T1000 (cell line): ENCODE measurements at places on chromosomes 7 and 10.

GRCh38 chr7:96330193-96330592 lies 8.3 kb upstream of the SLC25A13 start:
- no peak for DNase-seq

DNA sequence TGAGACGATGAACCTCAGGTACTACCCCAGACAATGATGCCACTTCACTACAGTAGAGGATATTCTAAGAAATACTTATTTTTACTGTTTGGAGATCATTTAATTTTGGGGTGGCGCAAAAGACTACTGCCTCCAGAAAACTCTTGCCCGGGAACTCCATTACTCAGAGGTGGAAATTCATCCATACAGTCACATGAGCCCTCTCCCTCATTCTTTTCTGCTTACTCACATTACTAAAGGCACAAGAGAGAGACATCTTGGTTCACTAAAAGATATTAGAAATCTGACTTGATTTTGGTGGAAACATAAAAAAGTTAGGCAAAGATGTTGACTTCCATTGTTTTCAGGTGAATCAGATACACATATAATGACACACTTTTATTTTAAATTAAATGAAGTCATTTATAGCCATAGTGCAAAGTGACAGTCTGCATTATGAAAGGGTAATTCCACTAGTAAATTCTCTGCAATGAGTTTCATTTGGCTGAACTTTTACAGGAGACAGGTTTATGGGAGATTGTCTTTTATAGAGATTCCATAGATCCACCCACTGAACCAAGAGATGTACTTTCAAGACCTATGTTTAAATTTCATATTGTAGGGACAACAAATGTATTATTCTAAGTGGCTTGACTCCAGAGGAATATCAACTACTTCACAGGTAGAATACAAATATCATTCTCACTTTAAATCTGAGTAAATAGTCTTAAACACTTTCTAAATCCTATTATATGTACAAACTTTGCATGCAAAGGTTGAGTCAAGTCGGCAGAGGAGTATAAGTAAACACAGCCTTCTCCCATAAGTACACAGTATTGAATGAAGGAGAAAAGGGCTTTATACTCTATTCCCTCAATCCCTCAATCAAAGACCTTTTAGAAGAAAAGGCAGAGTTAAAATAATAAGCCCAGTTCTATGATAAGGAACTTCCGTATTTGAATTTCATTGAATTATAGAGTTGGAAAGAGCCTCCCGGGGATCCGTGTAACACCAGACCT lies 18.8 kb downstream of the NEBL start:
- DNase-seq = peak; percentile 88

GRCh38 chr10:22779331-22780019 lies 65.1 kb upstream of the PIP4K2A start:
- no peak for DNase-seq

- no peak for DNase-seq
Measured at GRCh38 chr7:102992938-102993717, 80.3 kb downstream of the LRRC17 start.

DNA sequence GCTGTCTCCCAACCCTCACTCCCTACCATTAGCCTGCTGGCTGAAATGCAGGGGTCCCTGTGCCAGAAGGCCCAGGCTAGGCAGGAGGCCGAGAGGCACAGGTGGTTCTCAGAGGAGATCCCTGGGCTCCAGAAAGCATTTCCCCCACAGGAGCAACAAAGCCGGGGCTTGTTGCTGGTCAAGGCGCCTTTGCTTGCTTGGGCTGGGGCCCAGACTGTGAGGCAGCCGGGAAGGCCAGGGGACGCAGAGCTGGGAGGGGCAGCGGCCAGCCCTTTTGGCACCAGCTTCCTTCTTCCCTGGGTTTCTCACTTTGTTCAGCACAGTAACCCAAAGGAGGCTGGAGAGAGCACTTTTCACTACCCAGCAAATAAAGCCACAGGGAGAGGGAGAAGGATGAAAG lies 48.6 kb downstream of the FBXW4 start:
- DNase-seq = no peak

- peak; percentile 66 for DNase-seq
Measured at GRCh38 chr7:95859429-95859828, 87.1 kb downstream of the DYNC1I1 start.

DNA sequence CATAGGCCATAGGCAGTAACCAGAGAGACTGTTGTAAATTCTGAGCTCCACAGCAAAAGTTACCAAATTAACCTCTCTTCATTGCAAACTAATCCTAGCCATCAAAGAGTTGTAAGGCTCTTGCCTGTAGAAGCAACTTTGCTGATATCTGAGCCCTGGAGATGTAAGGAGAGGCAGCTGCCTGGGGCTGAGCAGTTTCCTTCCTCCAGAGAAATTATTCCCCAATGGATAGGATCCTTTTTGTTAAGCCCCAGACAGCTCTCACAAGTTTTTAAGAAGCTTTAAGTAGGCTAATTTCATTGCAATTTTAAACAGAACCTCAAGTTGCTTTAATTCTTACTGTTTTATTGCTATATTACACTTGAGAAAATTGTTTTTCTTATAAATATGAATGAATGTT lies 211.1 kb downstream of the GALNT17 start:
- no peak for DNase-seq

GRCh38 chr10:85857791-85858190 lies 508.8 kb downstream of the GRID1 start:
- DNase-seq = no peak

DNA sequence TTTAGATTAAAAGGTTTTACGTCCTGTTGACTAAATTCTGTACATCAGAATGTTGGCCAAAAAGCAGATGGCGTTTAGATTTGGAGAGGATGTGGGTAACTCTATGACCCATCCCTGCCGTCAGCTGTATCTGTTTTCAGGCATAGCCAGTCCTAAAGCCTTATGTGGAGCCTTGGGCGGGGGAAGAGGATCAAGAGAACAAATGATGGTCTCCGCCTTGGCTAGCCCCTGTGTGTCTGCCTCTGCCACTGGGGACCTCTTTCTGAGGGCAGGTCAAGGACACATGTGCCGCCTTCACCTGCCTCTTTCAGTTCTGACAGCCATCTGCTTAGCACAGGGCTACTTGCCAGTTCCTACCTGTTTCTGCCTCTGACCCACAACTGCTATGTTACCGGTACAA lies 24.1 kb downstream of the PDSS1 start:
- no peak for DNase-seq

- DNase-seq = no peak
Measured at GRCh38 chr7:55194522-55194921, 170.6 kb upstream of the LANCL2 start.

DNA sequence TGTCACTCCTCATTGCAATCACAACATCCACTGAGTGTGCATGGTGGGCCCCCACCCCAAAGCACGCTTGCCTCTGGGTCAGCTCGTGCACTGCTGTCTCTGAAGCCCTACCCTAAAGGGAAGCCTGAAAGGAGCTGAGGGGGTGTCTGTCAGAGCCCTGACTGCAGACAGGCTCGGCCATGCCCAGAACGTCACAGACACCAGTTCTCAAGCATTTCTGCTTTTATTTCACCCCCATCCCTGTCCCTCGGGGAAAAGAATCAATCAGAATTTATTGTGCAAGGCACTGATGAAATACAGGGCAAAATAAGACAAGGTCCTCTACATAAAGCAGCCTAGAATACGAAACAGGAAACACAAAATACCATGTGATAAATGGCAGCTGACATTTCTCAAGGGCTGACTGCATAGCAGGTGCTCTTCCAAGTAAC lies 231.8 kb downstream of the WDR37 start:
- DNase-seq = no peak

DNA sequence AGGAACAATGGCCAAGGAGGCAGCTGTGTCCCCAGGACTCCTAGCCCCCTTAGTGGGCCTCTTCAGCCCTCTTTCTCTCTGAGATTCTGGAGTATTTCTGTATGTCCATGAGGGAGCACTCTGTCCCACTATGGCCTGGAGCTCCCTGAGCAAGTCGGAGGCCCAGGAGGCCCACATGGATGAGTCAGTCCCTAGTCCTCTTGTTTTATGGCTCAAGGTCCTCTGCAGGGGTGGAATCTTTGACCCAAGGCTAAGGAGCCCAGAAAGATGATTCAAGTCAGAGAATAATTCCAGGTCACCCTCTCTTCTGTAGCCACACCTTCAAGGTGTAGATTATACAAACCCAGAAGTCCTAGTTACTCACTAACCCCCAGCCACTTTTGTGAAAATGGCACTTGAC lies 125.6 kb downstream of the PLXNA4 start:
- DNase-seq = no peak

GRCh38 chr10:78328592-78329404 lies 295.1 kb downstream of the RPS24 start:
- DNase-seq = no peak

DNA sequence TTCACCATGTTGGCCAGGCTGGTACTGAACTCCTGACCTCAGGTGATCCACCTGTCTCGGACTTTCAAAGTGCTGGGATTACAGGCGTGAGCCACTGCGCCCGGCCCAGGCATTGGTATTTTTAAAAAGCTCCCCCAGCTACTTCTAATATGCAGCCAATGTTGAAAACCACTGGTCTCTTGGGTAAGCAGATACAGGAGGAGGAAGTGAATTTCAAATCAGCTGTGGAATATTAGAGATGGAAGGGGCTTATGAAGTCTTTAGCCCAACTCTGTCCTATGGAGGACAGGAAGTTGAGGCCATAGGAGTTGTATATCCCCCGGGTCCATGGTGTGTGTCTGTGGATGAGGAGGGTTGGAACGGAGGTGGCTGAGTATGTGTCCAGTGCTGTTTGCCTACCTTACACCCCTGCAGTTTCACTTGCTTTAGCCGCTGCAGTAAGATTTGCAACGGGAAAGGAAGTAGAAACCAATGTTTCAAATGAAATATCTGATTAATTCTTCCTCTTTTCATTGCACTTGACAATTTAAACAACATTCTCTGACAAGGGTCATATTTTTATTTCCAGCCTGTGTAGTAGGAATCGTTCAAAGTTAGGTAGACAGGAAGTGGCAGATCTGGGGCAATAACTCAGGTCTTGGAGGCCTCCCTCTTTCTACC lies 3.4 kb downstream of the PDE6C start:
- DNase-seq = no peak

DNA sequence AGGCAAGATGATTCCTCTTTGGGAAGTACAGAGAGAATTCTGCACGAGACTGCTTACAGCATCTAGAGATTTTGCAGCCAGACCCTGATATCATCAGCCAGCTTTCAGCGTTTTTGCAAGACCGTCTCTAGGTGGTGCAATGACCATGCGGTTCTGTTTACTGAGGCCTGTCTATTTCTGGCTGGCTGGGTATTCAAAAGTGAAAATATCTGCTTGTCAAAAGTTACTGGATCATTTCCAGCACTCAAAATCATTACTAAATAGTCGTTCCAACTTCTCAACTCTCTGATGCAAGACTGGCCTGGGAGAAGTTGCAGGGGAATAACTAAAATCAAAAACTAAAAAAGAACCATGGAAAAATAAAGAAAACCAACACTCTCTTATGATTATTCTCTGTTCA lies 240.1 kb downstream of the ELMO1 start:
- no peak for DNase-seq

- DNase-seq = no peak
Measured at GRCh38 chr10:114682532-114682931, 24.5 kb upstream of the ABLIM1 start.

DNA sequence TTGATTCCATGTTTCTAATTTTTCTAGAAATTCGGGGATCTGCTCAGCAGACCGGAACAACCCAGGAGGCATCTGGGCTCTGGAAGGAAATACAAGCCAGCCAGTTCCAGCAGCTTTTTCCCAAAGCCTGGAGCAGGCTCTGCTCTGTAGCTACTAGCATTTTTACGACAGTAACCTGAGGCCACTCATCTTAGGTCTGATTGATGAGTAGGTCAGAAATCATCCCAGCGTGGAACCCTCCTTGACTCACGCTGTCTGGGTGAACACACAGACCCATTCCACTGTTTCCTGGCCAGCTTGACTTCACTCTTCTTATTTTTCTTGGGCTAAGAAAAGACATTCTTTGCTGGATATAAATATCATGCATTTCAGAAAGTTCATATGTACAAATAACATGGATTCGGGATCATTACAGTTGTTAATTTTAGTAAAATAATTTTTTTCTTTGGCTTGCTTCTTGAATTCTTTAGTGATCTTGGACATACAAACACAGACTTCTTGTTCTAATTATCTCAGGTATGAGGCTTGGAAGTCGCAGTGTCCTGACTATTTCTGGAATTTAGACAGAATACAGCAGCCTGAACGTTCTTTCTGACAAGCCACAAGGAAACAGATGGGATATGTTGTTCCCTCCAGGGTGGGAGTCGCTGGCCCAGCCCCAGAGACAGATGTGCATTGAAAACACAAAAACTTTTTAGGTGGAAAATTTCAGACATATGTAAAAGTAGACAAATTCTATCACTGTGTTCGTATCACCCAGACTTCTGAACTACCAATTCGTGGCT lies 54.6 kb upstream of the PITRM1 start:
- no peak for DNase-seq

DNA sequence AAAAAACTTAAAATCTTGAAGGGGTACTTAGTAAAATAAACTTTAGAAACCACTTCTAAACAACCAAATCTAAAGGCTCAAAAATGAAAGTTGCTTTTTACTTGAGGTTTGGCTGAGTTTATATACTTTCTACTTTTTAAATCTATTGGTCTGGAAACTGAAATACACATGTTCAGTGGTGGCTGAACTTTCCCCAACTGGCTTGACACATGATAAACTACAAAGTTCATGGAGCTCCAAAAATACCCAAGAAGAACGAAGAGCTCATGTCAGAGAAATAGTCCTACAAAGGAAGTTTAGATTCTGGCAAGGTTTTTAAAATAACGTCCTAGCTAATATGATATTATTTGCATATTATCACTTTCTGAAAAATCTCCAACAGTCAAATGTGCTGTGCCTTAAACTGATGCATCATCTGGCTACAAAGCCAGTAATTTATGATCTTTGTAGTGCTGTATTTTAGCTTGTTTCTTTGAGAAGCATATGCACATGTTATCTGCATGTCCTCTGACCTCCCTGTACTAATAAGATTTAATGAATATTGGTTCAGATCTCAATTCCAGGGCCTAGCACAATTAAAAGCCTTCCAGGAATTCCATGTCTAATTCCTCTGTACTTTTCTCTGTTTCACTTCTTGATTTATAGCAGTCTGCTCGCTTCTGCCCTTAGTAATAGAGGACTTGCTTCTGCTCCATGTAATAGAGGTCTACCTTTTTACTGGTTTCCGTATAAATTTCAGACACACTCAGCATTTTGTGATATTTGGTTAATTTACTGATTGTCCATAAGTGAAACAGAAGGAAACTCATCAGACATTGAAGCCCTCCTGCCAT lies 28.2 kb downstream of the SEMA3C start:
- no peak for DNase-seq

GRCh38 chr10:3844491-3845025 lies 59.5 kb upstream of the KLF6 start:
- no peak for DNase-seq

- peak; percentile 63 for DNase-seq
Measured at GRCh38 chr7:33904681-33905388, 504 bp upstream of the BMPER start.

- DNase-seq = no peak
Measured at GRCh38 chr7:471866-472639, 47.6 kb downstream of the PDGFA start.

- DNase-seq = no peak
Measured at GRCh38 chr10:110305767-110306451, 1.2 kb upstream of the SMNDC1 start.

GRCh38 chr7:118183428-118183785 lies 557 bp upstream of the LSM8 start:
- DNase-seq = no peak

GRCh38 chr10:117662126-117662525 lies 119.6 kb downstream of the EMX2 start:
- DNase-seq = no peak
